ENCODE measurements at places on chromosomes 2 and 18. TPM values are rescaled to one million over a fixed set of nuclear protein-coding genes. Genes with fewer than 3 reads are reported as not detected.

FOXI3 gene
- not detected for total RNA-seq

LYG1 gene
- 1.2 TPM for total RNA-seq

- peaks cover 17% of the 10 kb centered on the region for H3K4me1 ChIP-seq
- no peaks in the 10 kb centered on the region for H3K36me3 ChIP-seq
- no peak overlapping the region for H3K4me3 ChIP-seq
- no peak for DNase-seq
- no peaks in the 10 kb centered on the region for H3K27me3 ChIP-seq
- no peak overlapping the region for H3K27ac ChIP-seq
Observed at GRCh38 chr18:75454022-75454795, 26.7 kb upstream of the SMIM21 start.

- no peak overlapping the region for H3K4me3 ChIP-seq
- no peaks in the 10 kb centered on the region for H3K36me3 ChIP-seq
- no peaks in the 10 kb centered on the region for H3K4me1 ChIP-seq
- no peak for DNase-seq
- no peaks in the 10 kb centered on the region for H3K27me3 ChIP-seq
Observed at GRCh38 chr18:54035927-54036326, 188.5 kb downstream of the MBD2 start.

- H3K4me1 ChIP-seq = peaks cover 7% of the 10 kb centered on the region
- no peak overlapping the region for H3K27ac ChIP-seq
- DNase-seq = no peak
Observed at GRCh38 chr2:68880213-68880612, 9.0 kb upstream of the BMP10 start.

DNA sequence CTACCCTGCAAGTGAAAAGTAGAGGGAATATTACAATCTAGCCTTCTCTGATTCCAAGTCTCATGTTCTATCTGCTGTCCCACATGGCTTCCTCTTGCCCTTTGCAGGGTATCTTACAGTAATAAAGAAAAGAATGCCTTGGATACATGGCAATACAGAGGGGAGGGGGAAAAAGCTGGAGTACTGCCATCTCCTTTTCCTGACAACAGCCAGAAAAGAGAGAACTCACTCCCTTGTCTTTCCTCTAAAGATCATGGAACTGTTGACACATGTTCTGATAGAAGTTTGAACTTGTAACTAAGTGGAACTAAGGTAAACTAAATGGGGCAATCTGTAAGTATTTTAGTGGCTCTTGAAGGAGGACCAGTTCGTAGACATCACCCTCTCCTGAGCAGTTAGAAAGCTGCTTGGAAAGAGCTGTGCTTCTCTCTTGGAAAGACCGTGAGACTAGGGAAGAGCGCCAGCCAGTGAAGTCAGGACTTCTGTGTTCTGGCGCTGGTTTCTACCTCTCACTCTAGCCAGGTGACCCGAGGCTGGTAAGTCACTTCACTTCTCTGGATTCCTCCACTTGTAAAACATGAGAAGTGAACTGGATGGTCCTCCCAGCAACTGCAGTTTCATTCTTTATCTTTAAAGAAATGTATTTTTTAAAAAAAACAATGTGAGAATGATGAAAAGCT lies 242.3 kb upstream of the FOSL2 start:
- no peak for DNase-seq
- no peaks in the 10 kb centered on the region for H3K27me3 ChIP-seq
- H3K36me3 ChIP-seq = no peaks in the 10 kb centered on the region
- peaks cover 17% of the 10 kb centered on the region for H3K4me1 ChIP-seq

DNA sequence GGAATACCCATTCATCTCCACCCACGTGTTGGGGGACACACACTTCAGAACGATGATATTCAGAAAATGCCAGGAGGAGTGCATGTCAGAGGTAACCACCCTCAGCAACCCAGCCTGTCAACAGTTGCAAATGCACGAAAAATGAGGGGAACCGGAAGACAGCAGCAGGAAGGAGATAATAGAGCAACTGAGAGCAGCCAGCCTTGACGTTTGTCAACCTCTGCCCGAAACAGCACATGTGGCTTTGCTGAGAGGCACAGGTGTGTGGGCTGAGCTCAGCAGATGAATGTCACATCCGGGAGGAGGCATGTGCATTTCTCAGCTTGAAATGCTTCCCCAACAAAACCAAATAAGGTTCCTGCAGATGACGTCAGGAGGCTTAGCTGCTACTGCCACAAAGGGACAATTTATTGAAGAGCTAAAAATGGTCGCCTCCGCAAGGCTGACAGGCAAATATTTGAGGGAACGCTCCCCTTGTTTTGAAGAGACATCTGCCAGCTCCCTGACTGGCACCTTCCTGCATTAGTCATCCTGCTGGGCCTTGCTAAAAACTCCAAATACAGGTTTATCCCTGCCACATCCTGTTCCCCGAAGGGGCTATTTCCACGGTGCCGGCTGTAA lies 419.0 kb downstream of the NBAS start:
- no peak overlapping the region for H3K27ac ChIP-seq
- no peaks in the 10 kb centered on the region for H3K36me3 ChIP-seq
- no peak overlapping the region for H3K4me3 ChIP-seq
- no peak for DNase-seq
- H3K27me3 ChIP-seq = no peaks in the 10 kb centered on the region

GRCh38 chr2:19321946-19322345 lies 36.5 kb downstream of the OSR1 start:
- no peaks in the 10 kb centered on the region for H3K27me3 ChIP-seq
- no peak for DNase-seq
- H3K4me1 ChIP-seq = no peaks in the 10 kb centered on the region
- no peaks in the 10 kb centered on the region for H3K36me3 ChIP-seq

DNA sequence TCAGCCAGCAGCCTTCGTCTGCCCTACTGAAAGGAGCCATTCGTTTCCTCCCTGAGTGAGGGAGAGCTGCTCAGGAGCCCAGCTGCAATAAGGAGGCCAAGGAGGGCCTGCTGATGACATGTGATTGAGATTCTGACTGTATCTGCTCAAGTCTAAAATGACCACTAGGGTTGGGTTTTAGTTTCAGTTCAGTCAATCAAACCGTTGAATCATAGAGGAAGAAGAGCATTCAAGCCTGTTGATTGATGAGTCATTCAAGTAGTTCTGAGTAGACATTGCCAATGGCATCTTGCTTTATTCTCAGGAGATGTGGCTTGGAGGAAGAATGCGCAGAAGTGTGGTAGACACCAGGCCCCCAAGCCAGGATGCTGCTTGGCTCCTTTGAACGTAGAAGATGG lies 19.9 kb upstream of the BCL2L11 start:
- H3K27ac ChIP-seq = no peak overlapping the region
- no peaks in the 10 kb centered on the region for H3K27me3 ChIP-seq
- DNase-seq = no peak
- H3K4me3 ChIP-seq = no peak overlapping the region
